Skin of body (tissue), 3 donors: ENCODE measurements at places on chromosomes 3 and 15. TPM values are rescaled to one million over a fixed set of nuclear protein-coding genes. Genes with fewer than 3 reads are reported as not detected.

MNS1 gene
- 4.4 TPM for total RNA-seq

TADA3 gene
- total RNA-seq, result 20.8 TPM

RLBP1 gene
- total RNA-seq, result not detected

CTXN2 gene
- not detected for total RNA-seq

NME9 gene
- total RNA-seq, result not detected
